CD4-positive, alpha-beta T cell treated with Interleukin-6 at 100 ng/mL for 8 hours (primary cell): ENCODE measurements at places on chromosomes 6 and 20.

DNA sequence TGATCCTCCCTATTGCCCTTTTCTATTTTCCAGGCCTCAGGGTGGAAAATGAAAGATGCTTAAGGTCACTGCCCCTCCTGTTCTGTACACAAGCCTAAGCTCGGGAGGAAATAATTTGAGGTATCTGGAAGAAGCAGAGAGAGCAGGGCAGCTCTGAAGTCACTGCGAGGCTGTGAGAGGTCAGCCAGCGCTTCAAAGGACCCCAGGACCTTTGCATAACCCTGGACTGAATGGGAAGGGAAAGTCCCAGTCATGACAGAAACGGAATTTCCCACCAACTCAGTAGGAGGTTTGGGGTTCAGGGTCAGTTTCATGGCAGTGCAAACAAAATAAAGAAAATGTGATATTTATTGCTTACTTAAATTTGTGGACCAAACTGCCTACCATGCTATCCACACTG lies 58.1 kb downstream of the LRFN2 start:
- DNase-seq = no peak

GRCh38 chr20:52978851-52979250 lies 6.7 kb downstream of the TSHZ2 start:
- DNase-seq = no peak

GRCh38 chr6:52576392-52577021 lies 353 bp downstream of the TRAM2 start:
- peak; percentile 61 for DNase-seq

- no peak for DNase-seq
Observed at GRCh38 chr20:54848984-54849538, 373.7 kb downstream of the DOK5 start.

DNA sequence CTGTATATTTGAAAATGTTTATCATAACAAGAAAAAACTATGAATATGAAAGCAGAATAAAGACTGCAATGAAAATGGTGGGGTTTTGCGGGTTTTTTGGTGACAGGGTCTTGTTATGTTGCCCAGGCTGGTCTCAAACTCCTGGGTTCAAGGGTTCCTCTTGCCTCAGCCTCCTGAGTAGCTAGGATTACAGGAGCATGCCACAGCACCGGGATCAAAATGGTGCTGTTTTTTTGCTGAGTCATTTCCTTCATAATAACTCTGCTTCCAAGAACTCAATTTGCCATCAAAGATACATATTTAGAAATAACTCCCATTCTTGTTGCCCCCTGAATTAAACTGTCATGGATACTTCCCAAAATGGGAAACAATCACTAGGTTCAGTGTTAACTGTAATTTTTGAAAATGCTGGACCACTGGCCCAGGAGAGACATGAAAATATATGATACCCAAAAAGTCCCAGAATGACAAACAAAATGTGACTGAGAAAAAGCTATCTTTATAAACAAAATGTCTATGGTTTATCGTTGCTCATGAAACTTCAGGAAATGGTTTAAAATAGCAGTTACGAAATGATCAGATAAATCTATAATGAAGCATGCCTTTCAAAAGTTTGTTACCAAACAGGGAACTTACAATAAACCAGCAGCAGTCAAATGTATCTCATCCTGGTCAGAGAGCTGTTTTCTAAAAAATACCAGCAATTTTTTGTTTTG lies 32.2 kb downstream of the ILRUN start:
- DNase-seq = no peak
